ENCODE measurements at places on chromosomes 1 and 21.

- DNase-seq, result no peak
Measured at GRCh38 chr1:205449254-205449749, 6.5 kb downstream of the BLACAT1 start.

- DNase-seq, result no peak
Measured at GRCh38 chr1:16174261-16174868, 18.5 kb upstream of the EPHA2 start.

- DNase-seq, result no peak
Measured at GRCh38 chr1:116666187-116667077, 1.1 kb downstream of the IGSF3 start.

DNA sequence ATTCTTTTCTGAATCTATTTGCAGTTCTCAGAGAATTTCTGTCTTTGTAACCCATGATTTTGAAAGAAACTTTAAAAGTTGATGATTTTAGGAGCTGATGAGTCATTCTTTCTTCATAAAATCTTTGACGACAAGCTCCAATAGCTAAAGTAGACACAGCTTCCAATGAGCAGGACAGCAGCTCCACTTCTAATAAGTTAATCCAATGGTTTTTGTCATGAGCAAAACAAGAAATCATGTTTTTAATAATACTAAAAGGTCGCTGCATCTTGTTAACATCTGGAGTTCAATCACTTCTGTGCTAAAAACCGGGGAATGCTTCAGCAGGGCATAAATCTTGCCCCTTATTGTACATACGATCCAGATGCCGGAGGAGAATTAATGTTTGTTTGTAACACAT lies 48.9 kb upstream of the GORAB start:
- DNase-seq, result no peak

DNA sequence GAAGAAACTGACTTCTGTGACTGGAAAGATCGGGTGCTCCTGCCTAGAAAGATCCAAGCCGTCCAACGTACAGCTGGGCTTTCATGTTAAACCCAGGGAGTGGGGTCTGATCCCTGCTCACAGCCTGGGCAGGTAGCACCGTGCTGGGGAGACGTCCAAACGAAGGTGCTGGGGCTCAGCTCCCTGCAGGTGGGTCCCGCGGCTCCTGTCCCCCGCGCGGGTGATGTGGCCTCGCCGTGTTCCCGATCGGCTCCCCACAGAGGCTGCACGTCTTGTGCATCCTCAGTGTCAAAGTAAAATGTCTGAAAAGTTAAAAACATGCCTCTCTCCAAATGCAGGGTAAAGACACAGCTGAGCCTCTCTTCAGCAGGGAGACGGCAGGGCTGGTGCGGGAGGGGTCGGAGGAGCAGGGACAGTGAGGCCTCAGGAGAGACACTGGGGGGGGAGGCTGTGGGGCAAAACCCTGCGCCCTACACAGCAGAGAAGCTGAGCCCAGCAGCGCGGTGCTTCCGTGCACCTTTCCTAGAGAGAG lies 40.1 kb upstream of the COL6A2 start:
- DNase-seq, result no peak

GRCh38 chr1:233505130-233505529 lies 108.8 kb upstream of the KCNK1 start:
- DNase-seq, result no peak

DNA sequence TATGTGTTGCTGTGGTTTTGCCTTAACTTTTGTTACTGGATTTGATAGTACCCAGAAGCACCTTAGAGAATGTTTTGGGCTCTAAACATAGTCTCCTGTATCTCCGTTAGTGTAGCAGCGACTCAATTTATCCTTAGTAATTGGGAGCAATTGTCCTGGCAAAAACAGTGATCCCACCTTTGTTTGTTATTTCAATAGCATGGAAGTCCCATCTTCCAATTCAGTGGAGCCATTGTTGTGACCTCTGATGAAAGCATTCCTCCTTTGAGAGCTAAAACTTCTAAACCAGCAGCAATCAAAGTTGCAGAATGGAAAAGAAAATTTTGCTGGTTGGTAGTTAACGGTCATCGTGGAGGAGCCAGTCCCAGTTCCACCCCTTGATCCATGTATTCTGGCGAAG lies 34.7 kb downstream of the RTCA start:
- DNase-seq, result no peak

DNA sequence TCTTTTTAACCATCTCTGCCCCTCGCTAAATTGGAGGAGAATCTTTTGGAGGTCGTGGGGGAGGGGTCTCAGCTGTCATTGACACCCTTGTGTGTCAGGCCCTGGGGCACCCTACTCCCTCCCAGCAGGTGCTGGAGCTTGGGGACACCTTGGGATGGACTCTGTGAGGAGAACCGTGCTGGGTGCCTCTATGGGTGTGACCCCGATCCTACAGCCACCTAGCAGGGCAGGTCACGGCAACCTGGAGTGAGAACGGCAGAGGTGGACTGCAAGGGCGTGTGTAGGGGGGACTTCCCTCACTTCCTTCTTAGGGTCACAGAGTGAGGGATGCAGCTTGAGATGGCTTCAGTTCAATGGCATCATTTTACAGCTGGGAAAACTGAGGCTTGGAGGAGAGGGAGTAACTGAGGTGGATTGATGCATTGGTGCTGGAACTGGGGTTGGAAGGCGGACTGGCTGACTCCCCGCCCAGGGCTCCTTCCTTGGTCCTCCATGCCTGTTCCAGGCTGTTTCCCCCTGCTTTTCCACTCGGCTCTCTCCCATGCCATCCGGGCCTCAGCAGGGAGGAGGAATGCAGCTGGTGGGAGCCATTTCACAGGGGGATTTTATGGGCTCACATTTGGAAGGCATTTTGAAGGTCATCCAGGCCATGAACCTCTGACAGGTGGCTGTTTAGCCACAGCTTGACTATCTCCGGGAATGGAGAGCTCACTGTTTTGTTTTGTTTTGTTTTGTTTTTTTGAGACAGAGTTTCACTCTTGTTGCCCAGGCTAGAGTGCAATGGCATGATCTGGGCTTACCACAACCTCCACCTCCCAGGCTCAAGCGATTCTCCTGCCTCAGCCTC lies 18.8 kb upstream of the ARHGEF10L start:
- no peak for DNase-seq

GRCh38 chr1:169853341-169853740 lies 40.4 kb downstream of the SCYL3 start:
- DNase-seq, result peak; percentile 70

GRCh38 chr1:44694863-44695478 lies 20.5 kb downstream of the ARMH1 start:
- no peak for DNase-seq

DNA sequence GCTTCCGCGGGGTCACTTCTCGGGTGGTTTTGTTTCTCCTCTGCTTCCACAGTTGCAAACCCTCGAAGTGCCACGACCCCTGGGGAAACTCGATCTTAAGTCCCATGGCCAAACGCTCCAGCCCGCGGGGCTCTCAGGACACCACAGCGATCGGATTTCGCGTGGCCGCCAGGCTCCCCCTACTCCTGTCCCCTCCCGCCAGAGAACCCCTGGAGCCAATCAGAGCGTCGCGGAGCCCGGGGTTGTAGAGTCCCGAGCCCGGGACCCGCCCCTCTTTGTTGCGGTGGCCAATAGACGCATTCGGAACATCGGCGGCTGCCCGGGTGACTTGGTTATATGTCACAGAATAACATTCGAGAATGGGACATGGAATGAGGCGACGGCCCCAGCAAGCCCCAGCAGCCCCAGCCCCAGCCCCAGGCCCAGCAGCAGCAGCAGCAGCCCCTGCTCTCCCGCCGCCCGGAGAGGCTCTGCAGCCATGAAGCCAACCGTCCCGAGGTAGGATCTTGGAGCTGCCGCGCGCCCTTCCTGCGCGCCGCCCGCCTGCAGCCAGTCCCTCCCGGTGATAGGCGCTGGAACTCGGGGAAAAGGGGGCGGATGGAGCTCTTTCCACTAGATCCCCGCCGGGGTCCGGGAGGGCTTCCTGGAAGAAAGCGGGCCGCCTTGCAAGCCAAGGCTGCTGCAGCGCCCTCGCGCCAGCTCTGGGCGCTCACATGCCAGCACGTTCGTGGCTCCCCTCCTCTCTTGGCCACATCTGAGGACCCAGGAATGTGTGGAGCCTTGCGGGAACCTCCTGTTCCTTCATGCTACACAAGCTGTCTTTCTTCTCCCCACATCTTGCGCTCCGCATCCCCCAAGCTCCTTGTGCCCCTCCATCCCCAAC lies at the start of gene VASH2:
Gene VASH2 (plus strand): TSS at position 299 of the 883 bp plus-strand sequence. CDS start 1,002 bp downstream, outside the sequence.
- DNase-seq, result peak; percentile 95

DNA sequence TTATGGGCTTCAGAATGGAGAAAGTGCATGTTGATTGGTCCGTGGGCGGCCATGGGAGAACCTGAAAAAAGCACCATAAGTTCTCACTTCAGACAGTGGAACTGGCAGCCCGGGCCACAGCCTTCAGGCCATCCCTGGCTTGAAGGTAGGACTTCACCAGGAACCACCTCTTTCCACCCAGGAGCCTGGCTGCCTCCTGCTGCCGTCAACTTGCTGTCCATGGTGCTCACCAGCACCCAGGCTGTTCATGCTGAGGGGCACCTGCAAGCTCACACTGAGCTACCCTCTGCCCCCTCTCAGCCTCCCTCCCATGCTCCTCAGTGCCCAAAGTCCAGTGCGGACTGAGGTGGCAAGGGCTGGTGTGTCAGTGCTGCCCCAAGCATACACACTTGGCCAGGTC lies 12.9 kb upstream of the FNBP1L start:
- no peak for DNase-seq

- DNase-seq, result no peak
Measured at GRCh38 chr1:28326984-28327383, 1.9 kb upstream of the MED18 start.

DNA sequence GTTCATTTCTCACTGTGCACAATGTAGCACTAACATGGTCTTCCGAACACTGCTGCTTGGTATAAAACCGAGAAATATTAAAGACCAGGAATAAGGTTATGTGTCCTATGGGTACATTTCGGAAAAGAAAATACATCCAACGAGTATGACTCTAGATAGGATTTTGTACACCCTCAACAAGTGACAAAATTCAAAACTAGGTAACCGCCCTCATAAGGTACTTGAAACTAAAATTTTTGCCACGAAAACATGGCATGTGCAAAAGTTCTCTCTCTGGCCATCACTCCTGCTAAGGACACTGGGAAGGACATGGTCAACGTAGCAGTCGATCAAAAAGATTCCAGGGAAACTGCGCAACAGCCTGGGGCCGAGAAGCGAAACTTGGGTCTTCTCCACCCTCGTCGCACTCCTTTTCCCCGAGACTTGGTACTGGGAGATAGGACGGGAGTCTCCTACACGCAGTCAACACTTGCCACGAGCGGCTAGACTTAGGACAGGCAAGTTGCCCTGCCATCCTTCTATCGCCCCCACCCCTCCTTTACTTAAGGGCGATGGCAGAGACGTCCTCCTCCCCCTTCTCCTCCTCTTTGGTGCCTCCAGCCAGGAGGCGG lies 338 bp upstream of the TOR1AIP1 start:
- no peak for DNase-seq

All from right hindlimb (tissue), 1 donor.